ENCODE measurements at places on chromosomes 7 and 10. TPM values are rescaled to one million over a fixed set of nuclear protein-coding genes. Genes with fewer than 3 reads are reported as not detected.

GRCh38 chr7:12765431-12766100 lies 78.1 kb downstream of the ARL4A start:
- no peak for DNase-seq

DNA sequence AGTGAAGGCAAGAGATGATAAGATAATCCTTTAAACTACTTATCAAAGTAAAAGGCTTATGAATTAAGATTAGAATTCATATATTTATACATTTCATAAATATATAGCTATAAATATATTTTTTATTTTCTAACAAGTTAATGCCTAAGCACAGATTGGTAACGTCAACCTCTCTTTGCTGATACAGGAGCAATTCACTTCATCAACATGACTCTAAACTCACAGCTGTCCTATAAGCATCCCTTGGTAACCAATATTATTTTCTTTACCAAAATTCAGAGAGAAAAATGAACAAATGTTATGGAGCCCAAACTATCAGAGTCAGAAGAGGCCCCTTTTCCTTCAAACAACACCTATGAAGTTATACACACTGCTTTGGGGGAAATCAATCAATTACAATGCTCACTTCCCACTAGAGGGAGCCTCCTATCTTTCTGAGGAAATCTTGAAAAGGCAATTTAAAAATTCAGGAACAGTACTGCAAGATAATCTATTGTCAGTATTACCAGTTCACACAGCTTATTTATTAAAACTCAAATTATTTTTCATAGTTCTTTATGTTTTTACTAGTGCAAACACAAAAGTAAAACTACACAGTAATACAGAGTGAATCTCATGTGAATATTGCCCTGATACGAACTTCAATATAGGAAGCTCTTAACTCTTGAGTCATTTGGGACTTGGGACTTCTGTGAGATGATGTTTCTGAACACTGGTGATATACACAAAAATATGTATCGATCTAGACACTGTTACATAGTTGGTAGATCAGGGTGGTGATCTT lies 51.0 kb upstream of the NOBOX start:
- DNase-seq: no peak

- DNase-seq: no peak
Observed at GRCh38 chr7:159038066-159038465, 106.6 kb downstream of the VIPR2 start.

DNA sequence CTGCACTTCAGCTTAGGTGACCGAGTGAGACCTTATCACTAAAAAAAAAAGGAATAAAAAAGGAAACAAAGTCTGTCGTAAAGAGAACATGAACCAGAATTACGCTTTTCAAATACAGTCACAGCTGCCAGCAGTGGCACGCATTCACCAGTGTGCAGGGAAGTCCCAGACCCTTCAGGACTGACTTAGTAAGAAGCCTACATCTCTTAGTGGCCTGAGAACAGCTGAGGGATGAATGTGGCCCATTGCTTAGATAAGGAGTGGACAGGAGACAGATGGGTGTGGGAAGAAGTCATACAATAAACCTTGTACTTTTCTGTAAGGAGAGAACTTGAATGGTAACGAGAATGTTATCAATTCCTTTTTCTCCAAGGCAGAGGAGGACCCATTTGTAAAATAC lies 178.5 kb downstream of the JCAD start:
- no peak for DNase-seq

GRCh38 chr7:11237742-11238141 lies 264.1 kb downstream of the PHF14 start:
- DNase-seq: no peak

GRCh38 chr7:5634107-5634950 lies 147.1 kb downstream of the RNF216 start:
- DNase-seq: no peak

GRCh38 chr7:322111-322671 lies 32.2 kb downstream of the FOXL3 start:
- DNase-seq: peak; percentile 87

DNA sequence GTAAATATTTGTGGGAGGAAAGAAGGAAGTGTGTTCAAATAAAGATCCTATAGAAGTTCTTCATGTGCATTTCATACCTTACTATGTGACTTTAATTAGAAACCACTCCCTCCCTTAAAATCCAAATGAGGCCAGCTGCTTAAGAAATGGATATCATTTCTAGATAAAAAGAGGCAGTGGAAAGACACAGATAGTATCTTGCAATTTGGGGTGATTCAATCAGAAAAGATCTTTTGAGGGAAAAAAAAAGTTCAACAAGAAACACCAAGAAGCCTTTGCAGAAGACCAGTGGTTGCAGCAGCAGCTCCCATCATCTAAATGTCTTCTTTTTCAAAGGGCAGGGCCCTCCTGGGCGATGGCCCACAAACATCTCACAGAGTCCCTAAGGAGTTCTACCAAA lies 200.1 kb downstream of the LRRN3 start:
- DNase-seq: no peak

DNA sequence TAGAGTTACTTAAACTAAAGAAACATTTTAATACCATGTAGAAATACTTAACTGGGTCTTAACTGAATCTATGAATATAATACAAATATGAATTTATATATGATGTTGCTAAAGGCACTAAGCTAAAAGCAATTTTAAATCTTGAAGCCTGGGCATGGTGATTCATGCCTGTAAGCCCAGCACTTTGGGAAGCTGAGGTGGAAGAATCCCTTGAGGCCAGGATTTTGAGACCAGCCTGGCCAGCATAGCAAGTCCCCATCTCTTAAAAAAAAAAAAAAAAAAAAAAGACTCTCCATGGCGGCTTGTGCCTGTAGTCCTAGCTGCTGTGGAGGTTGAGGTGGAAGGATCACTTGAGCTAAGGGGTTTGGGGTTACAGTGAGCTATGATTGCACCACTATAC lies 95.3 kb downstream of the CCSER2 start:
- DNase-seq: no peak

DNA sequence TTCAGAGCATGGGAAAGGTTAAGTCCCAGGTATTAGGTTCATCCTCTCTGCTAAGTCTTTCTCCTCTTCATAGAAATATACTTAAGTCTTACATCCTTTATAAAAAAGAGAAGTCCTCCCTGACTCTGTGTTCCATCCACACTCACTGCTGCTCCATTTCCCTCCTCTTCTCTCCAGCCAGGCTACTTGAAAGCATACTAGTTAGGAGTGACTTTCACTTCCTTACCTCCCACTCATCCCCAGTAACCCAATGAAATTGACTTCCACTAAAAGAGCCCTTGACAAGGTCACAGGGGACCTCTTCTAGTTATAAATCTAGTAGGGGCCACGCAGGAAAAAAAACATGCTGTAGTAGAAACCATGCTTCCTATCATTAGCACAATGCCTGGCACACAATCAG lies 133.1 kb upstream of the AGK start:
- DNase-seq: no peak

DNA sequence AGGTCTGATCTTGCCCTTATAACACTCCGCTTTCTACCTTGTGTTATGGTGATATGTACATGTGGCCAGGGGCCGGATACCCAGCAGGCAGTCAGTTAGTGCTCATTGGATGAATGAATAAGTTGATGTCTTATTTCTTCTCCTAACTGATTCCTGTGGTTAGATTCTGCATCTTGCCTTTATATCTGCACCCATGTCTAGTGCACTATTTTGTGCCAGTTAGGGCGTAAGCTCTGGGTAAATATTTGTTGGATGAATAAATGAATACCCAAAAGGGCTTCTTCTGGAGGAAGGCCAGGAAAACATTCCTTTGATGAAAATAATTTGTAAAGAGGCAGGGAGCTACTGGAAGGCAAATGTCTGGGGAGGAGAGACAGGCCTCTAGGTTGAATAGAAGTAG lies 148.2 kb downstream of the CHN2 start:
- no peak for DNase-seq

DNA sequence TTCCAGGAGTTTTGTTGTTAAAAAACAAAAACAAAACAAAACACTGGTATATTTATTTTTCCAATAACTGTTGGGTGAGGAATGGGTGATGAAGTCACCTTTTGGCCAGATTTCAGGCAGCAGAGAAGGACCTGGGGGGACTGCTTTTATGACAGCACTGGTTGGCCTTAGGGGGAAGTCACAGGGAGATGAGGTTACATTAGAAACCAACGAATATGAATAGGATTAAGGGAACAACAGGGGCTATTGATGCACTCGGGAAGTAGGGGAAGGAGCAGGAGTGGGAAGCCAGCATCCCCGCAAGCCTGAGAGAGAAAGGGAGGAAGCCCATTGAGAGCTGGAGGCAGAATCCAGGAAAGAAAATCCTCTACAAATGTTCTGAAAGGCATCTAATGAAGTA lies 958.4 kb downstream of the TYW1 start:
- DNase-seq: no peak

DNA sequence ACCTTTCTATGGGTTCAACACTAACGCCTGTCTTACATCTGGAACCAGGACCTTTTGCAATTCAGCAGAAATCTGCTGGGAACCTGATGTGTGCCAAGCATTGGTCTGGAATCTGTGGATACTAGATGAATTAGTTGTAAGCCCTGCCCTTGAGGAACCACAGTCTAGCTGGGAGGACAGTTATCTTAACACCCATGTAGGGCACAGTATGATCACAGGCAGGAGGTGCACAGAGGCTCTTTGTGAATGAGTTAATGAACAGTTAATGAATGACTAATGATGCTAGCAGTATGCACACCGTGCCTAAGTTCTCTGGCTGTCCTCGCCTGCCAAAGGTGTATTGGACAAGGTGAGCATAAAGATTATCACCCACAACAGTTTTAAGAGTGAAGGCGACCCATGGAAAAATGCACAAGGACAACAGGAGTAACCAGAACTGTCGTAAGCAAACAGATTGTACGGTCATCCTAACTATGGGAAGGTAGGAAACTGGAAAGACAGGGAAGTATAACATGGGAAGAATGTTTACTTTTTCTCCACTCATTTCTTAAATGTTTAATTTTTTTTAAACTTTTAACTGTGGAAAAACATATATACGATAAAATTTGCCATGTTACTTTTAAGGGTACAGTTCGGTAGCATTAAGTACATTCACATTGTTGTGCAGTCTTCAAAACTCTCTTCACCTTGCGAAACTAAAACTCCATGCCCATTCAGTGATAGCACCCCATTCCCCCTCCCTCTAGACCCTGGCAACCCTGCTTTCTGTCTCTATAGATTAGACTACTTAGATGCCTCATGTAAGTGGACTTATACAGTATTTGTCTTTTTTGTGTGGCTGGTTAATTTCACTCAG lies 139.9 kb downstream of the CXCL12 start:
- DNase-seq: no peak

DNA sequence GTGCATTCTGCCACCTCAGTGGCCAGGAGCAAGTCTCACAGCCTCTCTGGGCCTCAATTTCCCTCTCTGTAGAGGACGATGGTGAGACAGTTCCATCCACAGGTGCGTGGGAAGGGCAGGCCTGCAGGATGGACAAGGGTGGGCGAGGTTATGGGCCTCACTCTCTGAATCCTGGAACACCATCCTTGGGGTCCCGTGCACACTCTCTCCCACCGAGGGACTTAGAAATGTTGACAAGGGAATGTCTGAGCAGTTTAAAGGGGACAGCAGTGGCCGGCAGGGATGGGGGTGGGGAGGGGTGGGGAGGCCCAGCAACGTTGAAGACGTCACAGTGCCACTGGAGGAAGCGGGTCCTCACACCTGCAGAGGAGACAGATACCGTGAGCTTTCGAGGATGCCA lies 111.5 kb downstream of the FOXL3 start:
- peak; percentile 3 for DNase-seq

- DNase-seq: no peak
Observed at GRCh38 chr10:129090618-129091366, 376.2 kb upstream of the MGMT start.

DNA sequence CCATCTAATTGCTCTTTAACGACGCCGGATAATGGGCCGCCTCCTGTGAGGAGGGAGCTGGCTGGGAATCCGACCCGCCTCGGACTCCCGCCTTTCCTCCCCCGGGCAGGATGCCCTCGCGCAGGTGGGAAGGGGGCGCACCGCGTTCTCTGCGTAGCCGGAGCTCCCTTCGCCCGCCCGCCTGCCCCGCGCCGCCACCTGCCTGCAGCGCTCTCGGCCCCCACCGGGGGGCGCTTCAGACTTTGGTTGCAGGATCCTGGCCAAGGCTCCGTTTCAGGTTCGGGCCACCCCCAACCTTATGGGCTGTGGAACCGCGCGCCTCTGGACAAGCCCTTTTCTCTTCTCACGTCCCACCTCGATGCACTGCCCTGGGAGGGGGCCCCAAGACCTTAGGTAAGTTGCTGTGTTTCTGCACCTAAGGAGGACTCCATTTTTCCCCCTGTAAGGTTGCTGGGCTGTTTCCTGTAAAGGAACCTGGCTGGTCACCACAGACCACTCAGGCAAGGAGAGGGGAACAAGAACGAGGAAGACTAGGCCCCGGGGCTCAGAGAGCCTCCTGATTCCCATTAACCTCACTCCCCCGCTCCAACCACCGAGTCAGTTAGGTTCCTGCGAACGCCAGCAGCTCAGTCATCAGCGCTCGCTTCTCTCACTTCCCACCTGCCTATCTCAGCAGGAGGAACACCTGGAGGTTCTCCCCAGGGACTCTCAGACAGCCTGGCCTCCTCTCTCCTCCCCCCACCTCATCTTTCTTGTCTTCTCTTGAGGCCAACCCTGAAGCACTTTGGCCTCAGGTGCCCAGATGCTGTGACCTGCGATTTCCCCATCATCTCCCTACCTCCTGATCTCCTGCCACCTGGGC lies 11.3 kb upstream of the KAZALD1 start:
- peak; percentile 73 for DNase-seq

DNA sequence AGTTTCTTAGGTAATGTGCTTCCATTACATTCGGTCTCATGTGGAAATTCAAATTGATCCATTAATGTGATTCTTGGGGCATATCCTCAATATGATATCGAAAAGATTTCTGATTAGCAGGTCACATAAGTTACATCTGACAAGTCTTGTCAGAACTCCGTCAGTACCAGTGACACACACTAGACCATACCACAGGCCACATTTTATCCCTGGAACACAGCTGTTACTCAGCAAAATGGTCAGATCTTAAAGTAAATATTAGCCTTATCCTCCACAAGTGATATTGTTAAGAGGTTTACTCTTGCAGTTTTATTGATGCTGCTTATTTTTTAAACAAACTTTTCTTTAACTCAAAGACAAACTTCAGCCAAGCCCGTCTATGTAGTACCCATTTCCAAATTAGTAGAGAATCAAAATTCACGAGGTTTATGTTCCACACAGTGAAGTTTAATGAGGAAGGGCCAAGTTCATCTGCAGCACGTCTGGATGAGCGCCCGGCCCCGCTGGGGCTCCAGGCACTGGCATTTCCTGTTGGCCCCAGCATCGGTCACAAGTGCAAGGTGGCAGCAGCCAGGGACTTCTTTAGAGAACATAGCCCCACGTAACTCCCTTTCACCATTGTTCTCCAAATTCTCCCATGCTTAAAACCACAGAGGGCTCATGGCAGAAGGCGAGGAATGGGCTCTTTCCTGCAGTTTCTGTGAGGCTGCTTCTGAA lies 132.2 kb downstream of the VIPR2 start:
- peak; percentile 84 for DNase-seq

DNA sequence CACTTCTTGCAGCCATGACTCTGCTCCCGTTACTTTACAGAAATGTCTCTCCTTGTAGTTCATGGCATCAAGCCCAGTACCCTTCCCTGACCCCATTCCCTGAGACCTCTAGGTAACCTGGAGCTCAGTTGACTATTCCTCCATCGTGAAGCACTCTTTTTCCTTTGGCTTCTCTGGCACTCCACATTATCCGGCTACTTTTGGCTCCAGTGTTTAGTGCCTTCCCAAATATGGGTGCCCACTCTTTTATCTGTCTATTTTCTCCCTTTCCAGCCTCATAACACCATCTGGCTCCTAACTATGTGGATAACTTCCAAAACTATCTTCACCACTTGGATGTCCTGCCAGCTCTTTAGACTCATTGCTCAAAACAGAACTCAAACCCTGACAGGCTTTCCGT lies 744.7 kb upstream of the GALNT17 start:
- DNase-seq: no peak

The DPYSL4 gene
- total RNA-seq: not detected

The CYTH3 gene
- total RNA-seq: 18.8 TPM

The PRR15 gene
- 2.3 TPM for total RNA-seq

The TSPAN12 gene
- total RNA-seq: 9.9 TPM

All from body of pancreas (tissue), 4 donors.